ENCODE measurements at places on chromosomes 11 and 22.

DNA sequence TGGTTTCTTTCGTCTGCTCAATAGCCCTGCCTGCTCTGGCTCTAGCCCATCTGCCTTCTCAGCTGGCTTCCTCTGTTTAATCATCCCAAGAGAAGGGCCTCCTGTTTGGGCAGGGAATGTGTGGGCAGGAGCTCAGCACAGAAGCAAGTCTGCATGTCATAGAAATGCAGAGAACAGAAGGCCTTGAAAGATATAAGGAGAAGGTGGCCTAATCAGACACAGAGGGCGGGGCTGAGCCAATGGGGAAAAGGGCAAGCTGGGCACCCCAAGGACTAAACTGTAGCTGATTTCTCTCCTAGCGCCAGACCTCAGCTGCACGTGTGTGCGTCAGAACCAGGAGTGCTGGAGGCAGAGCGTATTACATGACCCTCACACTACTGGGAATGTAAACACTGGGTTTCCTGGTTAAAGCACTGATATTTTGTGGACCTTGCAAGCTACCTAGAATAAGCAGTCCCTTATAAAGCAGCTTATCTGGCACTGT, 7.6 kb upstream of the CCKBR start:
- no peak for DNase-seq

GRCh38 chr22:36097880-36098279, 62.7 kb downstream of the APOL3 start:
- no peak for DNase-seq

DNA sequence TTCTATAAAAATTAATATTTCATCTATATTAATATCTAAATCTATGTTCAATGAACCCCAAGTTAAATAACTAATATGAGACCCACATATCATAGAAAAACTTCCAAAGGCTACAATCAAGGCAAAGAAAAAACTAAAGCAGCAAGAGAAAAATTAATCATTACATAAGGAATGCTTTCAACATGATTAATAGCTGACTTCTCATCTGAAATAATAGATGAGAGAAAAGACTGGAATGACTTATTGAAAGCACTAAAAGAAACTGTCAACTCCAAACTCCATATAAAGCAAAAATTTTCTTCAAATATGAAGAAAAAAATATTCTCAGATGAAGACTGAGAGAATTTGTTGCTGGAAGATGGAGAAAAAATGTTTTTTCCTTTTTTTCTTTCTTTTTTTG, 13.0 kb downstream of the TRIM5 start:
- no peak for DNase-seq

- peak; percentile 0 for DNase-seq
Measured at GRCh38 chr11:26649884-26650283, 72.0 kb downstream of the SLC5A12 start.

GRCh38 chr11:129973809-129974208, 28.8 kb downstream of the PRDM10 start:
- DNase-seq, result no peak

GRCh38 chr11:102447193-102447592, 5.4 kb downstream of the TMEM123 start:
- peak; percentile 76 for DNase-seq

DNA sequence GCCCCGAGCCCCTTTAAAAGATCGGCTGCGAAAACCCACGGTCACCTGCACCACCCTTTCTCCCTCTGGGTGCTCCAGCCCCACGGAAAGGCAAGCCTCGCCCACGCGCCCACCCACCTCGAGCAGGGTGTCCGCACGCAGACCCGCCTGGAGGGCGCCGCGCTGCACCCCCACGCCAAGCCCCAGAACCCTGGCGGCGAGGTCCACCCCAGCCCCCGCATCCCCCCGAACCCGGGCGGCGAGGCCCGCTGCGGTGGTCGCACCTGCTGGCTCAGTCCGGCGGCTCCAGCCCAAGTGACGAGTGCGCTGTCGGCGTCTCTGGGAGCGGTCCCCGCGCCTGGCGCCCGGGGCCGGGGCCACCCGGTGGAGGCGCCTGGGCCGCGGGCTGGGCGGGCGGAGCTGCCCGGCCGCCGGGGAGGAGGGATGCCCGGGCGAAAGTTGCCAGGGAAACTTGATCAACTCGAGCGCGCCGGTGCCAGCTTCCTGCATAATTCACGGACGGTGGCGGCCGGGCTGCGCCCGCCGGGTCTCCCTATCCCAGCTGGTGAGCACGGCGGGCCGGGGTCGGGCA, 1.1 kb downstream of the SHANK2 start:
- no peak for DNase-seq

- DNase-seq, result no peak
Measured at GRCh38 chr11:76120513-76121101, 85.7 kb downstream of the WNT11 start.

- no peak for DNase-seq
Measured at GRCh38 chr22:45603619-45604018, 68.0 kb upstream of the ATXN10 start.
